Fibroblast of pulmonary artery (primary cell): ENCODE measurements at places on chromosomes 5 and 9.

GRCh38 chr5:82406205-82406773 is 128.1 kb upstream of the RPS23 start:
- peak; percentile 95 for DNase-seq

DNA sequence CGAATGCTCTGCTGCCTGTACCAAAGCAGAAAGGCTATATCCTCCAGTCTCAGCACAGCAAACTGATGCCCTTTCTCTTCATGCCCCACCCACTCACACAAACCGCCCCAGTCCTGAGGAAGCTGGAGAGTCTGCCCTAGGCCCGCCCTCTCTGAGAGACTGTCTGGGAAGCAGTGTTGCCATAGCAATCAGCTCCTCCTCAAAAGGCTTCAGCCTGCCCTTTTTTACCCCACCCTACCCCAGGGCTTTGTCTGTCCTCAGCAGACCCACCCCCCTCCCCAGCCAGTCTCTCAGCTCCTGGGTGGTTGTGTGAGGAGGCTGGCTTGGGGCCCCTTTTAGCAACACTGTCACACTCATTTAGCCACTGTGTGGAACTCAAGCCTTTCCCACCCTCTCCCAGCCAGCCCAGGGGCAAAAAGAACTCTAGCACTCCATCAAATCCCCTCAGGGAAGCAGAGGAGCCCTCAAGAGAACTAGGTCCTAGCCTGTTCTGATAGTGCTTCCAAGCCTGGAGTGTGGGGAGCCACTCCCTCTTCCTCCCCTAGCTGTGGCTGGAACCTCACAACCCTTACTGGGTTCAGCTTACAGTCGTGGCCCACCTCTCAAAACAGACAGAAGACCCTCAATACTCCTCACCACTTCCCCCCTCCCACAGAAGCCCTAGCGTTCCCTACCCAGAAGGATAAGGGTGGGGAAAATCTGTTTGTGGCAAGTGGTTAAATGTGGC is 1.4 kb downstream of the ATOSB start:
- DNase-seq = peak; percentile 96

- DNase-seq = no peak
These were observed 289.7 kb downstream of the FBXL7 start for GRCh38 chr5:15789642-15790041.

DNA sequence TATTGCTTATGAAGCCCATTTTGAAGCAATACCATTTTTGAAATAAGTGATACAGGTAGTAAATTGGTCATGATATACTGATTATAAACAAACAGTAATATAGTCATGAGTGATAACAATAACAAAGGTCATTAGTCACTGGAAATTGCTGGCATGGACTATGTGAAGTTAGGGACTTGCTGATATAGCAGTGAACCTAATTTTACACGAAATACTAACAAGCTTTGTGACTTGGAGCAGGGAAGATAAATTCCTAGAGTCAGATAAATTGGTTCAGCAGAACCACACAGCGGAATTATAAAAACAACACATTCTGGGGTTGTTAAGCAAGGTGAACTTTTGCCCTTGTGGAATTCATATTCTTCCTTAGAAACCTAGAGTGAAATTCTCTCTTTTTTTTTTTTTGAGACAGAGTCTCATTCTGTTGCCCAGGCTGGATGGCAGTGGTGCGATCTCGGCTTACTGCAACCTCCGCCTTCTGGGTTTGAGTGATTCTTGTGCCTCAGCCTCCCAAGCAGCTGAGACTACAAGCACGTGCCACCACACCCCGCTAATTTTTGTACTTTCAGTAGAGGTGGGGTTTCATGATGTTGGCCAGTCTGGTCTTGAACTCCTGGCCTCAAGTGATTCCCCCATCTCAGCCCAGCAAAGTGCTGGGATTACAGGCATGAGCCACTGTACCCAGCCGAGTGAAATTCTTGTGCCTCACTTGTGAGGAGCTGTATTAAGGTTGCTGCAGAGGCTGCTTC is 6.0 kb downstream of the UGCG start:
- DNase-seq = peak; percentile 61

DNA sequence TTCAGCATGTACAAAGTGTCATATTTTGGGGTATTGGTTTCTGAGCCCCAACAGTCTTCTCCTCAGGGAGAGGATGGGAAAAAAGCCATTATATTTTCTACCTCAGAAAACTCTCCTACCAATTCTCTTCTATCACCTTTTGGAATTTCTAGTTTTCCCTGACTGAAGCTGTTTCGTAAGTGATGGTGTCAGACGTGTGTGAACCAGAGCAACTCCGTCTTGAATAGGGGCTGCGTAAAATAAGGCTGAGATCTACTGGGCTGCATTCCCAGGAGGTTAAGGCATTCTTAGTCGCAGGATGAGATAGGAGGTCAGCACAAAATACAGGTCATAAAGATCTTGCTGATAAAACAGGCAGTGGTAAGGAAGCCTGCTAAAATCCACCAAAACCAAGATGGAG is 197.3 kb upstream of the C9orf72 start:
- no peak for DNase-seq

DNA sequence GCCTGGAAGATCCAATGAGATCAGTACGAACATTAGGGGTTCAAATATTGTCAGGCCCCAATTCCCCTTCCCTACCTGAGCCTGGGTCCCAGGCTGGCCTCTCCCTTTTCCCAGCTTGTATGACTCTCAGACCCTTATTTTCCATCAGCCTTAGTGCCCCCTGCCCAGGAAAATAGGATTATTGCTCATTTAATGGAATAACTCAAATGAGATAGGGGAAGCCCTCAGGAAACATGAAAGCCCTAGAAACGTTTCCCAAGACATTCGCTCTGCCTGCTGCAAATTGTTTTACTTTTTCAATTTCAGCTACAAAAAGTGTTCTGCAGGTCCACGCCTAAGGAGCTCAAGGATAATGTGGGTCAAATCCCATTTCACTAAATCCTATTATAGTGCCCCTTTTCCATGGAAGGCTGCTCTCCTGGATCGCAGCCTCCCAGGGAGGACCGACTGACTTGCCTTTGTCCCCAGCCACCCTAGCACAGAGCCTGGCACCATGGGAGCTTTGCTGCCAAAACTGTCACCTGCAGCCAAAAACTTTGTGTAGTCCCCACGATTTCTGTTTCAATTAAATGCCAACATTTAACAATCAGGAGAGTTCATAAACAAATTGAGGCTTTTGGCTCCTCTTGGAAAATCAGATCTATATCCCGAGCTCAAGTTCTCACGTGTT is 46.9 kb downstream of the THOC3 start:
- no peak for DNase-seq
